Panc1 (cell line): ENCODE measurements at places on chromosomes 1 and 21.

DNA sequence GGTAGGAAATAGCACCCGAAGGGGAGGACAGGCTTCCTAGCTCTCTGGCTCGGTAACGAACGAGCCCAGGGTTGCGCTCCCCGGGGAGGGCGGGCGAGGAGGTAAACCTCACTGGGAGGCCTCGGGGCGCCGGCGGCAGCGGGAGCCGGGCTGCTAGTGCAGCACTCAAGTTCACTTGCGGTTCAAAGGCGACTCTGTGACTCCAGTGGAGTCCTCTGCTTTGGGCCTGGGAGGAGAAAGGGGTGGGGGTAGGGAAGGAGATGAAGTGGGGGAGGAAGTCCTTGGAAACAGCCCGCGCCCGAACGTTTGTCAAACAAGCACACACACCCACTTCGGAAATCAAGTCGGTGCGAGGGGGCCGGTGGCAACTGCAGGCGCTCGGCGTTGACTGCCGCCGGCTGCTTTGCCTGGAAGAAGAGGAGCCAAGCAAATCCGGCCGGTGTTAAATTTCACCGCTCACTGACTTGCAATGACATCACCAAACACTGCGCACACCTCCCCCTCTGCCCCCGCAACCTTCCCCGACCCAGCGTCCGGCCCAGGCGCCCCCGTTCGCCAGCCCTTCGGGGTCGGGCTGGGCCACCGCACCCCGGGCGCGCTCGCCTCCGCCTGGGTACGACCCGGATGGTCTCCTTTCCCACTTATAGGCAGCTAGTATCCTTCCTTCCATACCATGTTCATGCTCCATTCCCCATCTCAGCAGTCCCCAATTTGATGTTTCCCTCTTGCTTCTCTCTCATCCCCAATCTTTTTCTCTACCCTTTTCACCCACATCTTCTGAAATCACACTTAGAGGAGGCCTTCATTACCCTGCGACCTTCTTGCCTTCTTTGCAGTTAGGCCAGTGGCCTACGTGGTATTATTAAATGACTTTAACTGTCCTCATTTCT, at the start of gene COL24A1:
Gene COL24A1, minus strand, starts transcription at position 207 of the 890 bp plus-strand sequence. CDS start 376 bp downstream, outside the sequence.
- DNase-seq, result no peak

DNA sequence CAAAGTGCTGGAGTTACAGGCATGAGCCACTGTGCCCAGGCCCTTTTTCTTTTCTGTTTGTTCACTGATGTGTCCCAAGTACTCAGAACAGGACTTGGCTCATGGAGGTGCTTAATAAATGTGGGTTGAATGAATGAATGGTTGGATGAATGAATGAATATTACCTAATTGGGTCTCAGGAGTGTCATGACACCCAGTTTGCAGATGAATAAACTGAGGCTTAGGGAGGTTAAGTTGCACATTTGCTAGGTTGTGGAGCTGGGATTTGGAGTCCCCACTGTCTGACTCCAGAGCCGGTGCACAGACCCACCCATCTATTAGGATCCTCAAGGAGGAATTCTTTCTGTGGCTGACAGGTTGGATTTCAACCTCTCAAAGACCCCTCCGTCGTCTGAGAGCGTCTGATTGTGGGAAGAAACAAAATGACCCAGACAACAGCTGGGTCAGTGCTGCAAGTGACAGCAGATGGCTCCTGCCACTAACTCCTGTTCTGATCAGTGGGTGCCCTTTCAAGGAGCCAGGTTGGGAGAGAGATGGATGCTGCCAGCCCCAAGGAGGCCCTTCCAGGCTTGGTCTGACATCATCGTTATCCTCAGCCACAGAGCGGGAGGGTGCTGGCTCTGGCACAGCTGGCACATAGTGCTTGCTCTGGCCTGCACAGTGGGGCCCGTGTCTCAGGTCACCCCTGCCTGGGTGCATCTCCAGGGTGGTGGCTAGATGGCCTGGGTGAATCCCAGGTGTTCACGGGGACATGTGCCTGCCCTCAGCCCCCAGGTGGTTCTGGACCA, 24.2 kb downstream of the ARHGEF10L start:
- no peak for DNase-seq

GRCh38 chr21:44331650-44332307, 7.4 kb downstream of the CFAP410 start:
- DNase-seq, result no peak

DNA sequence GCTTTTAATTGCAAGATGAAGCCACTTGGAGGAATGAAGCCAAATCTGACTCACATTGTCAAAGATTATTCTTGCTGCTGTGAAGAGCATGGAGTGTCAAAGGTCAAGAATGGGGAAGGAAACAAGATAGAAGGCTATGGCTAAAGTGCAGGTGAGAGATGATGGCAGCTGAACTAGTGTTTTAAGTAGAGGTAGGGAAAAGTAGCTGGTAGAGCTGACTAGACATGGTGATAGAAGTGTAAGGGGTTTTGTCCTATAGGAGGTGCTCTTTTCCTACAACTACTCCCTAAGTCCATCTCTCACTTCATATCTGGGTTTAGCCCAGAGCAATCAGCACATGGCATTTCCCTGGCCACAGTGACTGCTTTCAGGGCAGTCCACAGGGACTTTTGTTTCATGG, 11.8 kb downstream of the UBE2T start:
- no peak for DNase-seq

- DNase-seq, result no peak
Measured at GRCh38 chr1:229136822-229137221, 134.1 kb upstream of the RAB4A start.

DNA sequence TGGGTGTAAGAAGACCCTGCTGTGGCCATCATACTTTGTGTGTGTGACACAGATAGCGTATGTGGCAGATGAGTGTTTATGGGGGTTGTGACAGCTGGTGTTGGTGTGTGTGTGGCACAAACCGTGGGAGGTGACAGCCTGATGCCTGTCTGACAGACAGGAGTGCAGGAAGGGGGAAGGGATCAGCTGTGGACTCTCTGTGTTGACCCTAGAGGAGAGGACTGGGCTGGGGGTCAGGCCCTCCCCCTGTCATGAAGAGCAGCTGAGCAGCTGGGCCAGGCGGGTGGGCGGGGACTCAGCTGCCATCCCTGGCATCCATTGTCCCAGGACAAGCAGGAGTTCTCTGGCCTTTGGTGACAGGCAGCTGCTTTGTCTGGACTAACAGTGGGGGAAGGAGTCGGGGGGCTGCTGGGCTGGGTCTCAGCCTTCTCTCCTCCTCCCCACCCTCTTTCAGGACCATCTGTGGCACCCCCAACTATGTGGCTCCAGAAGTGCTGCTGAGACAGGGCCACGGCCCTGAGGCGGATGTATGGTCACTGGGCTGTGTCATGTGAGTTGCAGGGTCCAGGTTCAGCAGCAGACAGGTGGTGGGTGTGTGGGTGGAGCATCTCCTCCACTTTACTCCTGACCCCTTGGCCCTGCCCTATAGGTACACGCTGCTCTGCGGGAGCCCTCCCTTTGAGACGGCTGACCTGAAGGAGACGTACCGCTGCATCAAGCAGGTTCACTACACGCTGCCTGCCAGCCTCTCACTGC, 2.3 kb downstream of the PLK3 start:
- no peak for DNase-seq

DNA sequence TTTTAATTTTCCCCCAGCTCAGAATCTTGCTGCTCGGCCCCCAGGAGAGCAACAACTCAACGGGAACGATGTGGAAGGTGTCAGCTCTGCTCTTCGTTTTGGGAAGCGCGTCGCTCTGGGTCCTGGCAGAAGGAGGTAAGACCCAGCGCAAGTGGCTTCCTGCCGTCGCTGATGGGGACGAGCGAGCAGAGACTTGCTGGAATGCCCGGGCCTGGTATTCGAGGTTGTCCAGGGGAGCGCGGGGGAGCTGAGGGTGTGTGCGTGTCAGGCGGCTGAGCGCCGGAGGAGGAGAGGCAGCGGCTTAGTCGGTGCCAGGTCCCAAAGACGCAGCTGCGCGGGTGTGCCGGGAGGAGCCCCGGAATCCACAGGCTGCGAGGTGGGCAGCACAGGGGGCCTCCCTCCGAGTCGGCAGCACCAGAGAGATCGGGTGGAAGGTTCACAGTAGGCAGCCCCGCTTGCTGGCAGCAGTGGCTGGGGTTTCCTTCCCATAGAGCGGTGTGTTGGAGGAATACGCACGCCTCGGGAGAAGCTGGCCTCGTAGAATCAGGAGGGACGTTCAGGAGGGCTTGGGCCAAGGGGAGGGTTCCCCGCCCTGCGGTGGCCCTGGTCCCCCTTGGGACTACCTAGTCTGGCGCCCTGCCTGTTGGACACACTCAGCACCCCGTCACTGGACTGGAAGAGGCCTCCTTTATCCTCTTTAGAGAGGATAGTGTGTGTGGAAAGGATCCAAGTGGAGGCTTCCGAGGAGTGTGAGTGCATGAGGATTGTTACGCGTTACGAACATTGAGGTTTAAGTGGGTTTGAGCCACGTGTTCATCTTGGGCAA, 547 bp downstream of the PDPN start:
- DNase-seq, result no peak

DNA sequence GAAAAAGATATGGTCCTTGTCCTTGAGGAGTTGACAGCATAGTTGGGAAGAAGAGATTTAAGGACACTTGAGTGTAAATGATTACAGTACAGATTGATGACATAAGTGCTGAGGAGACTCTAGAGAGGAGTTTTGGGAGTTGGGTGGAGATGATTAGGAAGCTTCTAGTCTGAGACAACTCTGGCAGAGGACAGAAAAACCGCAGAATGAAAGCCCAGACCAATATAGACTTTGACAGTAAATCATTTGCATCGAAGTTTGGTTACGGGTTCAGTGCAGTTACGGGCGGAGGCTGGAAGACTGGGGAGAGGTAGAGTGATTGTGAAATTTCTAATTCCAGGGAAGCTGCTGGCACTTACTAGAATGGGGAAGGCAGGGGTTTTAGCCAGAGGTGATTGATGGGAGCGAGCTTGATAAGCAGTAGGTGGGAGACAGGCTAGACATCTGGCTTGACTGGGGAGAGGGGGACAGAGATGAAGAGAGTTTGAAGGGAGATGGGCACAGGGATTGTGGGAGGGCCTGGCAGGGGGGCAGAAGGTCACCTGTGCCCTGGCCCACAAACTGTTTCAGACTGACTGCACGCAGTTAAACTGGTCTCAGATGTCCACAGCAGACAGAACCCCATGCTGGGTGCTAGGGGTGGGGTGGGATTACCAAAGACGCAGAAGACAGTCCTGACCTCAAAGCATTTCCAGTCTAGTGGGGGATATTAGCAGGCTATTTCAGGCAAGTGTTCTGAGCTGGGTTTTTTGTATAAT, 20.1 kb downstream of the SH2D2A start:
- DNase-seq, result no peak

- no peak for DNase-seq
Measured at GRCh38 chr1:173424143-173424542, 53.0 kb upstream of the PRDX6 start.

DNA sequence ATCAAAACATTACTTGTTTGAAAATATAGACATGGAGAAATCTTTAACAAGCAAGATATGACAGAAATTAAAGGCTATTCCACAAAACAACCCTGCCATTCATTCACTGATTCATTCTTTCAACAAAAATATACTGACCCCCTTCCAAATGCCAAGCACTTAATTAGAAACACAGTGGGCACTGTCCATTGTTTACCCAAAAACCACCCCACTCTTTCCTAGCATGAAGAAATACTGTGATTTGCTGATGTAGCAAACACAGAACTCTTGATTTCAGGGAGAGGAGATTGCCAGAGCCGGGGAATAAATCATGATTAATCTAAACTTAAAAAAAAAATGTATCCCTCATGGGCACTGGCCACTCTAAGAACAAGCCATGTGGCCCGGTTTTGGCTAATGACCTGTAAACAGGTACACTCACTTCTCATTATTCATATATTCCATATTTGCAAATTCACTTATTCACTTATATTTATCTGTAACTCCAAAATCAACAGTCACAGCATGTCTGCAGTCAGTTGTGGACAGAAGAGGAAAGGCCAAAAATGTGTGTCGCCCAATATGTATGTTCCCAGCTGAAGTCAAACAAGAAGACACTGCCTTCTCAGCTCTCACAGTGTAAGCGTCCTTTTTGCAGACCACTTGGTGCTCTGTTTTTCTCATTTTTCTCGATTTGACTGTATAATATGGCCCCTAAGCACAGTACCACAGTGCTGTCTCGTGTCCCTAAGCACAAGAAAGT, 133.1 kb downstream of the SMYD3 start:
- DNase-seq, result no peak

- no peak for DNase-seq
Measured at GRCh38 chr21:31176080-31176551, 137.8 kb upstream of the KRTAP19-8 start.

- DNase-seq, result peak; percentile 18
Measured at GRCh38 chr1:29513357-29513756, 277.0 kb downstream of the PTPRU start.

- DNase-seq, result no peak
Measured at GRCh38 chr1:204304067-204304466, 55.7 kb downstream of the PLEKHA6 start.

- no peak for DNase-seq
Measured at GRCh38 chr1:30407865-30408580, 315.4 kb downstream of the MATN1 start.

DNA sequence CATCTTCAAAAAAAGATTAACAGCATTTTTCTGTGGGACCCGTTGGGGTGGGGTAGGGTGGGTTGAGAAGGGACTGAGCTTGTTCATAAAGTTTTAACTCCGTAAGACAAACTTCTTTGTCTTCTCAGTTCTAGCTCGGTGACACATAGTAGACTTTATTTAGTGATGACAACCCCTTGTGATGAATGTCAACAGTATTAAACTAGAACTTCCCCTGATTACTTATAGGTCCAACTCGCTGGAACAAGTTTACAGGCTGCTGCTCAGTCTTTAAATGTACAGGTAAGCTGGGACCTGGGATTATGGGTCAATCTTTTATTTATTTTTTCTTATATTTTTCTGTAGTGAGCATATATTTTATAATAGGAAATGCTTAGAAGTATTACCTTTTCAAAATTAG, 148.4 kb downstream of the CD247 start:
- no peak for DNase-seq

DNA sequence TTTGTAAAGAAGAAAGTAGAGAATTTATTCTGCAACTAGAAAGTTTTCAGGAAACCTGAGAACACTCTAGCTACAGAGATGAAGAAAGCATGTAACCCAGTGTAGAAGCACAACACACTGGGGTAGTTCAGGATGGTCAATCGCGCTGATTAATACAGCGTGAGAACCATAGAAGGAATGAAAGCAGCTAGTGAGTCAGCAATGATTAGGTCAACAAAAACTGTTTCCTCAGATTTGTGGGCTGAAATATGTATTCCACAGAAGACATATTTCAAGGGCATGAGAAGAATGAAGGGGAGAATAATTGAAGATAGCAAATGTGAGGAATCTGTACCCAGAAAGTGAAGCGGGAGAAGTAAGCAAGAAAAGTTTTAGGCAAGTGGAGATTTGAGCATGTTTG, 97.8 kb upstream of the ADGRL2 start:
- DNase-seq, result no peak

- no peak for DNase-seq
Measured at GRCh38 chr1:14039582-14040430, 339.8 kb downstream of the PRDM2 start.

DNA sequence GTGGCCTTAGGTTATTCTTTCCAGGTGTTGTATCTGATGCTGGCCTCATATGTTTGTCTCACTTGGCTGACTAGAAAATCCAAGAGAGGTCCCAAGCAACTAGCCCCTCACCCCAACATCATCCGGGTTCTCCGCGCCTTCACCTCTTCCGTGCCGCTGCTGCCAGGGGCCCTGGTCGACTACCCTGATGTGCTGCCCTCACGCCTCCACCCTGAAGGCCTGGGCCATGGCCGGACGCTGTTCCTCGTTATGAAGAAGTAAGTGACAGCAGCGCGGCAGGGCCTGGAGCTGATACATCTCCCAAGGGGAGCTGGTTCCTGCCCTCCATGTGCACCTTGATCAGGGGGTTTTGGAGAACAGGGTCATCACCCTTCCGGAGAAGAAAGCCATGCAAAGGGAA, 11.2 kb downstream of the PINK1 start:
- no peak for DNase-seq

GRCh38 chr1:108057541-108057940, 92.6 kb upstream of the VAV3 start:
- DNase-seq, result no peak

GRCh38 chr21:17613242-17613676, 558 bp upstream of the BTG3 start:
- no peak for DNase-seq
